ENCODE measurements at places on chromosomes 2 and 18. TPM values are rescaled to one million over a fixed set of nuclear protein-coding genes. Genes with fewer than 3 reads are reported as not detected.
A peak's percentile ranks its signal among the peaks of the same experiment; 100 is the strongest.

DNA sequence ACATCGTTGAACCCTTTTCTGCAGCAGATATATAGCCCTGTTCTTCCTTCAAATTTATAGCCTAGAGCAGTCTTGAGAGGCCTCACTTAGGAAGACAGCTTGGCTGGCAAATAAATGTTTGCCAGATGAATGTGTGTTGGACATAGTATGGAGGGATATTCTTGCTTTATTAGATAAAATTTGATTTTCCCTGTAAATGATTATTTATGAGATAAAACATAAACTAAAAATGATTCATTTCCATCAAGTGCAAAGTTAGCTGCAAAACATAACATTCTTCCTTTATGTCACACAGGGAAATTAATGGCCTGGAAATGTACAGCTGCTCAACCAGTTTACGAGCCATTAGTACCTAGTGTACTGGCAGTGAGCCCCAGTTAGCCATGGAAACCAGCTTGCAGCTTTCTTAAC lies 82.5 kb downstream of the LIMS1 start:
- peaks cover 69% of the 10 kb centered on the region for H3K4me1 ChIP-seq
- H3K27me3 ChIP-seq = no peaks in the 10 kb centered on the region
- DNase-seq = no peak
- no peak overlapping the region for H3K4me3 ChIP-seq

GRCh38 chr2:43851011-43851980 lies 12.5 kb downstream of the ABCG8 start:
- H3K4me3 ChIP-seq = no peak overlapping the region
- no peak overlapping the region for H3K27ac ChIP-seq
- H3K27me3 ChIP-seq = peaks cover 3% of the 10 kb centered on the region
- no peaks in the 10 kb centered on the region for H3K36me3 ChIP-seq

DNA sequence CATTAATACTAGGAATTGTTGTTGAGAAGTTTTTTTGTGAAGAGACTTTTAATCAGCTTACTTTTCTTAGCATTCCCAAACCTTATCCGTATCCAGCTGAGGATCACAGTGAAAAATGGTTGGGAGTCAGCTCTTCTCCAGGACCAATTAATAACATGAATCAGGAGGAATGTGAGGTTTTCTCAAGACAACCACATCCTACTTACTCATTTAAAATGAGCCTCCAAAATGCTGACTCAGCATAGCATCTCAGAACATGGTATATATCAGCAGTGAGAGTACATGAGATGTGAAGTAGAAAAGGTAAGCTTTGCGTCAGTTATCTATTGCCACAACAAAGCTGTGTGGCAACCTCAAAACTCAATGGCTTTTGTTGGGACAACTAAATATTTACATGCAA lies 140.3 kb downstream of the NRP2 start:
- H3K27ac ChIP-seq = no peak overlapping the region
- no peaks in the 10 kb centered on the region for H3K27me3 ChIP-seq
- no peaks in the 10 kb centered on the region for H3K36me3 ChIP-seq
- H3K4me1 ChIP-seq = no peaks in the 10 kb centered on the region

DNA sequence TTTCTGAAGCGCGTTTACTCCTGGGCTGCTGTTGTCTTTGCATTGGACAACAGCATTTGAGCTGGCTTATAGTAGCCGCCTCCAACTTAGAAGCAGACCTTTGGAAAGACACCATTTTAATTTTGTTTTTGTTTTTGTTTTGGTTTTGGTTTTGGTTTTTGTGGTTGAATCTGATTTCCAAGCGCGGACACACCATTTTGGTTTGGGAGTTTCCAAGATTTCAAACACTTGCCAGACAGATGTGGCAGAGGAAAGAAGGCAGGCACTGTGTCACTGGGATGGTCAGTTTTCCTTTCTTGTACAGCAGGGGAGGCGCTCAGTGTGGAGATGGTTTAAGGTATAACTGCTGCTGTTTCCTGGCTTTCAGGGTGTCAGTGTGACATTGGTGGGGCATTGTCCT lies 126.8 kb downstream of the LAMA3 start:
- H3K27me3 ChIP-seq = peaks cover 3% of the 10 kb centered on the region
- DNase-seq = no peak
- H3K27ac ChIP-seq = no peak overlapping the region
- peaks cover 1% of the 10 kb centered on the region for H3K4me1 ChIP-seq
- H3K36me3 ChIP-seq = no peaks in the 10 kb centered on the region

Gene LRRTM4
- polyA plus RNA-seq = not detected

Gene C2orf42
- 12.8 TPM for polyA plus RNA-seq

Gene SLC9A4
- polyA plus RNA-seq = not detected

DNA sequence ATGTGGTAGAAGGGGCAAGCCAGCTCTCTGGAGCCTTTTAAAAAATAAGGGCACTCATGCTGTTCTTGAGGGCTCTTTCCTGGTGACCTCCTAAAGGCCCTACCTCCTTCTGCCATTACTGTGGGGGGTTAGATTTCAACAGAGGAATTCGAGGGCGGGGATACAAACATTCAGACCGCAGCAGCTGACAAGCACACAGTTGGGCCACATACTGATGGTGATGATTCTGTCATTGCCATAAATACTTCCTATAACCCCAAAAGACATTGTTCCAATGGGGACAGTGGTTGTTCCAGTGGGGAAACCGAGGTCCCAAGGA lies 67.0 kb downstream of the TSHZ1 start:
- H3K36me3 ChIP-seq = no peaks in the 10 kb centered on the region
- peak overlapping the region; percentile 14 for H3K27ac ChIP-seq
- H3K4me1 ChIP-seq = peaks cover 93% of the 10 kb centered on the region
- peaks cover 4% of the 10 kb centered on the region for H3K27me3 ChIP-seq
- no peak for DNase-seq

- H3K4me3 ChIP-seq = no peak overlapping the region
- DNase-seq = no peak
- no peak overlapping the region for H3K27ac ChIP-seq
- no peaks in the 10 kb centered on the region for H3K4me1 ChIP-seq
These were observed 40.4 kb downstream of the EN1 start for GRCh38 chr2:118806797-118807667.

Data from immature natural killer cell (primary cell).